ENCODE measurements at places on chromosomes 5 and 9.
A peak's percentile ranks its signal among the peaks of the same experiment; 100 is the strongest.

DNA sequence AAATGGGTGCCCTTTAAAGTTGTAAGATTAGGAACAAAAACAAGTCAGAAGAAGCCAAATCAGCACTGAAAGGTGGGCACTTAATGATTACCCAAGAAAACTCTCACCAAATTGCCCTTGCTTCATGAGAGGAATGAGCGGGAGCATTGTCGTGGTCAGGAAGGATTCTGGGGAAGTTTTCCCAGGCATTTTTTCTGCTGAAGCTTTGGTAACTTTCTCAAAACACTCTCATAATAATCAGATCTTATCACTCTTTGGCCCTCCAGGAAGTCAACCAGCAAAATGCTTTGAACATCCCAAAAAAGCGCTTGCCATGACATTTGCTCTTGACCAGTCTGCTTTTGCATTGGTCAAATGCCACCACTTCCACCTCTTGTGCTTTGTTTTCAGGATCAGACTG is 10.4 kb upstream of the PCDHGC3 start:
- no peak for DNase-seq

DNA sequence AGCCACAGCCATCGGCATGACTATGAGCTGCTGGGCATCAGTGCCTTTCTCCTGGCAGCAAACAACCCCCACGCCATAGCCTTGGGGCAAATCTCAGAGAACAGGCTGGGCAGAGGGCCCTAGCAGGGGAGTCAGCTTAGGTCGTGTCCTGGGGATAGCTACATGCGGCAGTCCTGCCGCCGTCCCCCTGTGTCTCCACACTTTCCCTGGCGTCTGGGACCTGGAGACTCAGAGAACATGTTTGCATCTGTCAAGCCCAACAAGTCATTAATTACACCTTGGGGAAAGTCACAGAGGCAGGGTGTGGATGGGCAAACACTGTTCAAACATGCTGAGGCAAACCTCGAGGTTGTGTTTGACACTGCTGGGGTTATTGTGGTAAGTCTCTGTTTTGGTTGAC is 123.6 kb downstream of the C5orf15 start:
- no peak for DNase-seq

GRCh38 chr5:14256756-14257393 is 113.7 kb downstream of the TRIO start:
- no peak for DNase-seq

GRCh38 chr5:13944560-13945199 is at the start of gene DNAH5:
Gene DNAH5, minus strand, starts transcription at chr5:13944688. Its CDS starts 250 bp downstream, at chr5:13944438.
- DNase-seq: no peak

DNA sequence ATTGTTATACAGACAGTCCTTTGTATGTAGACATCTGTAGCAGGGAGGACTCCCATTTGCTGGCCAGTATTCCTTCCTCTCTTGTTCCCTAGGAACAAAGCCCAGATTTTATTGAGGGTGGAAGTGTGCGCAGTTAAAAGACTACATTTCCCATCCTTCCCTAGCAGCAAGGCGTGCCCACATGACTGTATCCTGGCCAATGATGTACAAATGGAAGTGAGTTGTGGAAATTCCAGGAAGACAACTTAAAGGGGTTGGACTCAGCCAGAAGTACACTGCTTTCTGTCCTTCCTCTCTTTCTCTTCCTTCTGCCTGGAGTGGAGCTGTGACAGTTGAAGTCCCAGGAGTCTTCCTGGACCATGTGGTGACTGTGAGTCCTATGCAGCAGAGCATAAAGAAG is 89.0 kb downstream of the HRH2 start:
- peak; percentile 63 for DNase-seq

GRCh38 chr5:79111960-79112702 is 522 bp downstream of the BHMT start:
- peak; percentile 42 for DNase-seq

- no peak for DNase-seq
Observed at GRCh38 chr9:110261632-110262031, 5.3 kb upstream of the TXN start.

DNA sequence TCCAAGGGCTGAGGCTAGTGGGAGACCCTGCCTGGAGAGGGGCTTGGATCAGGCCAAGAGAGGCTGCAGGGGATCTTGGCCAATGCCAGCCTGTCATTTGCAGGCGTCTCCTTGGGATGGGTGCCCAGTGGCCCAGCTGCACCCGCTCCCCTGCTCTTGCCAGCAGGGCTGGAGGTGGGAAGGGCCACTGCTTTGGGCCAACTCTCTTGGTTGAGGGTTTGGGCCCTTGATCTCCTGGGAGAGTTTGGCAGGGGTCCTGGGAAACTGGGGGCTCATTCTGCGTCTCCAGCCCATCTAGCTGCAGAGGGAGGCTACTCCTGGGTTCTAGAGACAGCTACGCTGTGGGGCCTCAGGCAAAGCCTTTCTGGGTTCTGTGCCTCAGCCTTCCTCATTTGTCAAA is 10.5 kb downstream of the PSD2 start:
- no peak for DNase-seq

- no peak for DNase-seq
Observed at GRCh38 chr5:57216714-57217113, 42.9 kb downstream of the GPBP1 start.

DNA sequence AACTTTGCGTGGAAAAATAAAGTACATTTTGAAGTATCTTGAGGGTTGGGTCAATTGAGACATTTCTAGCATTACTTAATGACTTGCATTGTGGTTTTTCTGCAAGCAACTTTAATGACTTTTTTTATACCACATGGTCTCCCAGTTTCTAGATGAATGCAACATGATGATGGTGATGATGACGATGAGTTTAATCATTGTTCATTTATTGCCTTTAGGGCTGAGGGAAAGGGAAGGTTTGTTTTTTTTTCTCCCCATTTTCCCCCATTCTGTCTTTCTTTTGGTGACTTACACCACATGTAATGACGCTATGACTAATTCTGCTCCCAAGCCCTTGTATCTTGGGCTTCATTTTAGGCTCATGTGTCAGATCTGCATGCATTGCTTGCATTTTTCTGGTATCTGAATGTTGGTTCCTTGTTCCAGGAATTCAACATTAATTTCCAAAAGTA is 57.7 kb upstream of the NXNL2 start:
- DNase-seq: peak; percentile 41

DNA sequence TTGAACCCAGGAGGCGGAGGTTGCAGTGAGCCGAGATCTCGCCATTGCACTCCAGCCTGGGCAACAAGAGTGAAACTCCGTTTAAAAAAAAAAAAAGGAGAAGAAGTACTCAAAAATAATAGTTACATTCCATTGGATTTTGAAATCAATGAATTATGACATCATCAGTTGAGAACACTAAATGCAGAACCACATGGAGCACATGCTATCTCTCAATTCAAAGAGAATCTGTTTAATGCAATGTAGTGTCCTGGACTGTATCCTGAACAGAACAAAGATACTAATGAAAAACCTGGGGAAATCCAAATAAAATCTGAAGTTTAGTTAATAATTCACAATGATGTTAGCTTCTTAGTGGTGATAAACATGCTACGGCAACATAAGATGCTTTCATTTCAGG is 20.3 kb downstream of the CDC14B start:
- DNase-seq: no peak

DNA sequence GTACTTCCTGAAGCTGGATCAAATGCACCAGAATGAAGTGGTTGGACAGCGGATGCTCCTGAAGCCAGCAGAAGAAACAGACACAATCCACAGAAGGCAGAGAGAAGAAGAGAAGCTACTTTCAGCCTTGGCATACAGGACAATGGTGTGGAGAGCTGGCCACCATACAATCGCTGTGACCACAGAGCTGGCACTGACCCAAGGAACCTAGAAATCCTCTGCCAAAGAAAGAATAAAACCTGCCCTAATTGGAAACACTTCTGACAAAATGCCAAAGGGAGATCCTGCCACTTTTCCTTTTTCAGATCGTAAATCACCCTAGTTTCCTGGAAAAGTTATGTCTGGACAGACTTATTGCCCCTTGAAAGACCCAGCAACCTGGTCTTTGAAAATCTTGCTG is 77.8 kb downstream of the BAAT start:
- DNase-seq: no peak

DNA sequence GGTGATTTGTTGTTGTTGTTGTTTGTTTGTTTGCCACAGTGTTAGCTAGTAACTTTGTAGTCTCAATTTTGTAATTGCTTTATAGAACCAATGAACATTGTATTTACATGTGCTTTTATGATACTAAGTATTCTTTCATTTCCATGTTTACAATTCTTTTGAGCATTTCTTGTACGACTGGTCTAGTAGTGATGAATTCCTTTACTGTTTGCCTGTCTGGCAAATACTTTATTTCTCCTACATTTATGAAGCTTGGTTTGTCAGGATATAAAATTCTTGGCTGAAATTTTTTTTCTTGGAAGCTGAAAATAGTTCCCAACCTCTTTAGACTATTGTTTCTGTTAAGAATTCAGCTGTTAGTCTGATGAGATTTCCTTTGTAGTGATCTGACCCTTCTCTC is 55.6 kb upstream of the SNCAIP start:
- no peak for DNase-seq

Measured in eye (tissue), 1 donor.